CD8-positive, alpha-beta T cell (primary cell): ENCODE measurements at places on chromosomes 11 and 22.

GRCh38 chr11:57072640-57073039 is 83.9 kb downstream of the OR5AK2 start:
- no peak for DNase-seq

DNA sequence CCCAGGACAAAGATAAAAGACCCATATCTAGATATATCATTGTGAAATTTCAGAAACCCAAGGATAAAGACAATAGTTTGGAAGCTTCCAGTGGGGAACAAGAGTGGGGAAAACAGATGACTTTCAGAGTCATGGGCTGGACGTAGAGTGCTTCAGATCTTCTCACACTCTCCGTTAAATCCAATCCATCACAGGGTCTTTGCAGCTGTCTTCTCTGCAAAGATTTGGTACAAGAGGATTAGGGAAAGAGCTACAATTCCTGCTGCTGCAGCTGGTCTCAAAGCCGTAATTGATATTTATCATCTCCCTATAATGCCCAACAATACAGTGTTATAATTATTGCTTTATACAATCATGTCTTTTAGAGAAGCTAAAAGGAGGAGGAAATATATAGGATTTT is 63.4 kb upstream of the CLPB start:
- DNase-seq = no peak

- no peak for DNase-seq
These were observed 169.6 kb downstream of the CRYBB2 start for GRCh38 chr22:25388866-25389540.

DNA sequence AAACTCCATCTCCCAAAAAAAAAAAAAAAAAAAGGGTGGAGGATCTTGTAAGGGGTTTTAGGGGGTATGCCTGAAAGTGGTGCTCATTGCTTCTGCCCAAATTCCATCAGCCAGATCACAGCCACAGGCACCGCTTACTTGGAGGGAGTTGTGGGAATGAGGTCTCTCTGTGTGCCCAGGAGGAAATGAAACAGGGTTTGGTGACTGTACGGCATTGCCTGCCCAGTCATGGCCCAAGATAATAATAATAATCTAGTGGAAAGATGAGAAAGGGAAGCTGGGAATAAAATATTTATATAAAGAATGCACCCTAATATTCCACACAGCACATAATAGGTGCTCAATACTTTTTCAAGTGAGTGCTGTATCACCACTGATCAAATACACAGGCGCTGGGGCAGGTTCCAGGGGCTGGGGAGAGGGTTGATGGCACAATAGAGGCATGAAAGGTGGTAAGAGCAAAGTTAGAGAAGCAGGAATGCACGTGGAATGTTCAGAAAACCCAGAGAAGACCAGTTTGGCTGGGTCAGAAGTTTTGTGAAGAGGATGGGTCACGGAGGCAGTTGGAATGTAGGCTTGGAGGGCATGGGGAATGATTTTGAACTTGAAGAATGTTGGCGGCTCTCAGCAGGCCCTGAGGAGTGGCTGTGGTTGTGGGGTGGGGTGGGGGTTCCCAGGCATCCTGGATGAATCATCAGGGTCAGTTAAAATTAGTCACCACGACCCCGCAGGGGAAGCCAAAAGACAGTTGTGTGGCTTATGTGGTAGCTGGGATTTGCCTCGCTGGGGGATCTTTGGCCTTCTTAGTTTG is 12.5 kb upstream of the MB start:
- DNase-seq = peak; percentile 25

GRCh38 chr11:61980783-61981541 is 13.5 kb upstream of the FTH1 start:
- peak; percentile 21 for DNase-seq

- no peak for DNase-seq
These were observed 57.5 kb upstream of the RBFOX2 start for GRCh38 chr22:36086170-36086490.

DNA sequence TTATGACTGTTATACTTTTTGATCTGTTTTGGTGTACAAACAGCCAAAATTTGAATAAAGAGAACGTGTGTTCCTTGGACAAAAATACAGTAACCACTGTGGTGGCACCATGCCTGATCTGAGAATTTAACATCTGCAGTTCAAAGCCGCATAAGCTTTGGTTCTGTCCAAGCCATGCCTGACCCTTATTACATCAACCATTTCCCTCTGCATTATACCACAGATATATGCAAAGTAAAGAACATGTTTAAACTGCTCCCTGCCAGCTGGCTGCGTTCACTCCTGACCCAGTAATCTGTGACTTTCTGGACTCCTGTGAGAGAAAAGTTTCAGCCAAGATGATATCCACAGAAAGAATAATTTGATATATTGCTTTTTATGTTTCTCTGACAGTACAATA is 890.5 kb upstream of the ANO3 start:
- DNase-seq = no peak

GRCh38 chr11:111021131-111021530 is 224.4 kb upstream of the POU2AF2 start:
- no peak for DNase-seq

GRCh38 chr22:38612217-38613006 is 42.4 kb upstream of the DMC1 start:
- no peak for DNase-seq

DNA sequence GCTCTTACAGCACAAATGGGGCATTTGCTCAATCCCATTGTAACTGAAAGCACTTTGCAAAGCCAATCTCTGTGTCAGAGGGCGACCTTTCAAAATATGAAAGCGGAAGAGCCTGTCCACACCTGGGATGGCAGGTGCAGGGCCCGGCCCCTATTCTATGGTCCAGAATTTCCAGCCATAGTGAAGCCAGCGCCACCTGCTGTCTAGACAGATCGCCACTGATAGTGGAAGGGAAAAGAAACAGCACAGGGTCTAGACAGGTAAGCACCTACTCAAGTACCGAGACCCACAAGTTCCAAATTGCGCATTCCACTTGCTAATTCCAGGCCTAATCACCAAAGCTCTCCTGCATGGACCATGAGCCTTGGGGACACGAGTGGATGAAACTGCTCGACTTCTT is 141.4 kb downstream of the NTM start:
- DNase-seq = no peak

GRCh38 chr22:40436505-40437431 is 66.4 kb downstream of the SGSM3 start:
- DNase-seq = peak; percentile 69

- DNase-seq = peak; percentile 13
These were observed 171.9 kb downstream of the SHANK2 start for GRCh38 chr11:71080239-71081097.

GRCh38 chr11:68312117-68312779 is at the start of gene LRP5:
Gene LRP5, plus strand, starts transcription at chr11:68312591. Its CDS starts 124 bp downstream, at chr11:68312715.
- peak; percentile 43 for DNase-seq

DNA sequence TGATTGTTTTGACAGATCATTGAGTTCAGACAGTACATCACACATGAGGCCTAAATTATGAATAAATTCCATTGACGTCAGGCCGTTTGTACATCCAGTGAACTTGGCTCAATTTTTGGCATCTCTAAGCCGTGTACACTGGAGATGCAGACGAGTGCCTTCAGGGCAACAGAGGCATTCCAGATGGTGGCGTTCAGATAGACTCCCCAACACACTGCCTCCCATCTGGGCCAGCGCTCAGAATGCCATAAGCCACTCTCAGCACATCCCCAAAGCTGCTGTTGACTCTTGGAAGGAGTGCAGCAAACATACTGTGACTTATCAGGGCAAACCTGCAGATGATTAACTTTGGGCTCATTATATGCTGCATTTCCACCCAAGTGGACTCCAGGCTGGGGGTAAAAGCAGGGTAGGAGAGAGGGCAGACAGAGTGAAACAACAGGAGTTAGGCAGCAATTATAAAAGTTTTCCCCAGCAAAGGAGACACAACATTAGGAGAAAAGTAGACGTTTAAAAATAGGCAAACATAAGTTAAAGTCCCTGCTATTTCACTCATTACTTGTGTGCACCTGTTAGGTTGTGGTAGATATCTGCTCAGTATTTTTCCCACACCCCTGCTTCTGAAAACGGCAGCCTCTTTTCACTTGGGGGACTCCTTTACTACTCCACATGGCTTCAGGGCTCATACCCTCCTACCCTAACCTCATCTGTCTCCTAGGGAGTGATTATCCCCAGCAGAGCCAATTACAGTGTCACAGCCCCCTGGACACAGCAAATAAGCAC is 60.2 kb upstream of the PDE3B start:
- no peak for DNase-seq

DNA sequence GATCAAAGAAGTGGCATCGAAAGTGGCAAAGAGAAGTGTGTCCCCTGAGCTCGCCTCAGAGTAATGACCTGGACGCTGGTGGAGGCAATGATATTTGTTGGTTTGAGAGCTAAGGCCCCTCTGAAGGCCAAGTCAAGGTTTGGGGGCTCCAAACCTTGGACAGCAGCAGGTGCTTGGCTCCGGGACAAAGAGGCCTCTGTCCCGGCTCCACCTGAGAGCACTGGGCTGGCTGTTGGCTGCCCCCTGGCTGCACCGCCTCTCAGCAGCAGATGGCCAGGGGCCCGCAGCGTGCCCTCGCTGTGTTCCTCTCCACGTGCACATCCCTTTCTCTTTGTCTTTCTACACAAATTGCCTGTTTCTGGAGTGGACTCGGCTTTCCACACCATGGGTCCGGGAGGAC is 301.3 kb downstream of the NTM start:
- no peak for DNase-seq

DNA sequence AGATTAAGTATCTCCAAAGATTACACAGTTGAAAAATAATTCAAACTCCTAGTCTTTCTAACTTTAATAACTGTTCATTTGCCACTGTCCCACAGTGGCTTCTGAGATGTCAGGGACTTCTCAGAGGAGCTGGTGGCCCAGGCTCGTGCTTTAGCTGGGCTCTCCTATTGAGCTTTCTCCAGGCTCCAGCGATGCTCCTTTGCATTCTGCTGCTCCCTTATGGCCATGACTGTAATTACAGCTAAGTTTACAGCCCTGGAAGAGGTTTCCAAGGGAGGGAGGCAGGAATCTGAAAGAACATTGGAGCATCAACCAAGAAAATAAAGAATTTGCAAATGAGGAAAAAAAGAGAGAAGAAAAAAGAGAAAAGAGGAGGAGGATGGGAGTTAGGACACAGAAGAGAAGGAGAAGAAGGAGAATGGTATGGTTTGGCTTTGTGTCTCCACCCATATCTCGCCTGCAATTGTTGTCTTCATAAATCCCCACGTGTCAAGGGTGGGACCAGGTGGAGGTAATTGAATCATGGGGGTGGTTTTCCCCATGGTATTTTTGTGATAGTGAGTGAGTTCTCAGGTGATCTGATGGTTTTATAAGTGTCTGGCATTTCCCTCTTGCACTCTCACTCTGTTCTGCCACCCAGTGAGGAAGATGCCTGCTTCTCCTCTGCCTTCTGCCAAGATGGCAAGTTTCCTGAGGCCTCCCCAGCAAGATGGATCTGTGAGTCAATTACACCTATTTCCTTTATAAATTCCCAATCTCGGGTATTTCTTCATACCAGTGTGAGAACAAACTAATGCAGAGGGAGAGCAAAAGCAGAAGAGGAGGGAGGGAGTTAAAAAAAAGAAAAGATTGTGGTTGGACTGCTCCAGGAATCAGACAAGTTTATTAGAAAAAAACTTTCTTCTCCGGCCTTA is 857.0 kb downstream of the KCNA4 start:
- no peak for DNase-seq

DNA sequence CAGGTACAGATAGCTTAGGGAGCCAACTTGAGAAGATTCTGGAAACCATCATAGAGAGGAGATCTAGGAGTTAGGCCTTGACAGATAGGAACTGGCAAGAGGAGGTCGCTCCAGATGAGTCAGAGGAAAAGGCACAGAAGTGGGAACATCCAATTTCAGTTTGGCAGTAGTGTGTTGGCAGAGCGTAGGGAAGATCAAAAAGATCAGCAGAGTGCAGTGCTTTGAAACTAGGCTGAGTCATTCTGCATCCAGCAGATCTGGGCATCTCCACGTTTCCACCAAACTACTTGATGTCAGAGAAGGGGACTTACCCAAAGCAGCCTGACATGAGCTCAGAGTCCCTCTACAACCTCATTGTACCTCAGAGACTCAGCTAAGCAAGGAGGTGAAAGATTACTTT is 58.5 kb downstream of the GAB4 start:
- no peak for DNase-seq

- DNase-seq = peak; percentile 13
These were observed at the start of gene BCO2 for GRCh38 chr11:112174789-112175598. Gene BCO2, plus strand, starts transcription at chr11:112175512. Its CDS starts 90 bp downstream, at chr11:112175602.

DNA sequence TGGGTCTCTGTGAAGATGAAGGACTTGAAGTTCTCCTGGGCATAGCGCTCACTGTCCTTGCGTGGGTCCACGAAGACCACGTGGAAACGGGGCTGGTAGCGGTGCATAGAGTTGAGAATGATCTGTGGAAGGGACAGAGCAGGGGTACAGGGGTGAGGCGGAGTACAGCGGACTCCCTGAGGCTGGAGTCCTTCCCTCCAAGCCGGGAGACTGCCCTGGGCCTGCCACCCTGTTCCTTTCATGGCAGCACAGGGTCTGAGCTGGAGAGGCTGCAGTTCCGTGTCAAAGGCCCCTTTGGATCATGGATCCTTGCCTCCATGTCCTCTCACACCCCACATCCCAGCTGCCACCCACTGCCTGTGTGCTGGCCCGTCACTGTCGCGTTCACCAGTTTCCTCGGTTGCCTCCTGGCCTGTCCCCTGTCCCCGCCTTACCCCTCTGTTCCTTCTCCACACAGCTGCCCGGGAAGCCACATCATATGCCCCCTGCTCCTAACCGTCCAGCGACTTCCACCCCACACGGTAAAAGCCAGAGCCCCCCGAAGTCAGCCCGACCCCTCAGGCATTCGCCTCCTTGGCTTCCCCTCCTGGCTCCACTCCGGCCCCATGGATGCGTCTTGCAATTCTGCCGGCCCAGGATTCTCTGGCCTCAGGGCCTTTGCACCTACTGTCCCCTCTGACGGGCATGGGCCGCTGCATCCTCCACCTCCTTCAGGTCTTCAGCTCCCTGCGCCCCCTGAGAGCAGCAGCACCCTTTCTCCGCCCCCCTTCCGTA is 3.4 kb upstream of the NUDT8 start:
- DNase-seq = no peak

- DNase-seq = no peak
These were observed 59.9 kb upstream of the RRAS2 start for GRCh38 chr11:14418801-14419417.
